ENCODE measurements at places on chromosomes 2 and 18.

DNA sequence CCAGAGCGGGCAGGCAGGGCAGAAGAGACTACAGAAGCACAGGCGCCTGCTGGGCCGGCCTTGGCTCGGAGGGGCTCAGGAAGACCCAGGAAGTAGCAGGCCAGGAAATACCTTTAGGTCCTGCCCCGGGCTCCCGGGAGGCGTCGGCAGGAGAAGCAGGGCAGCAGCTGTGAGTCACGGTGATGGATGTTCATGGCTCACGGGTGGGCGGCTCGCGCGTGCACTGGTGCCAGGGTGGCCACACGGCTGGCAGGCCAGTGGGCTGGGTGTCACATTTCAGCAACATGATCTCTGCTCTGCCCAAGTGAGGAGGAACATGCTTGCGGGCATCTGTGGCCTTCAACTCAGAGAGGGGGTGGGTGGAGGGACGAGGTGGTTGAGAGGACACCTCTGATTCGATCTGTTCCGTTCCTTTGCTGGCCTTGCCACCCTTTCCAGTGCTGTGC is 139.3 kb downstream of the KLHL29 start:
- no peak for DNase-seq

GRCh38 chr18:58091099-58091611 is 47.1 kb downstream of the NEDD4L start:
- DNase-seq, result no peak

DNA sequence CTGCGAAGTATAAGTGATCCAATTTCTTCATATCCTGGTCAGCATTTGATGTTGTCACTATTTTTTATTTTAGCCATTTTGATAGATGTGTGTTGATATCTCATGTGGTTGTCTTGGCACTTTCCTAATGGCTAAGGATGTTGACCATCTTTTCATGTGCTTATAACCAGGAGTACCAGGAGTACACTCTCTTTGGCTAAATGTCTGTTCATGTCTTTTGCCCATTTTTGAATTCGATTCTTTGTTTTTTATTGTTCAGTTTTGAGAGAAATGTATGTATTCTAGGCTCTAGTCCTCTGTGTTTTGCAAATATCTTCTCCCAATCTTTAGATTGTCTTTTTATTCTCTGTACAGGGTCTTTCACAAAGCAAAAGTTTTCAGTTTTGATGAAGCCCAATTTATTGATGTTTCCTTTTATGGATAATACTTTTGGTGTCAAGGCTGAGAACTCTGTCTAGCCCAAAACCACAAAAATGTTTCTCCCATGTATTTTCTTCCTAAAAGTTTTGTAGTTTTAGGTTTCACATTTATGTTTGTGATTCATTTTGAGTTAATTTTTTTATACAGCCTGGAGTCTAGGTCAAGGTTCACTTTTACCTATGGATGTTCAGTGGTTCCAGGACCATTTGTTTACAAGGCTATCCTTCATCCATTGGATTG is 65.4 kb downstream of the SDC1 start:
- DNase-seq, result no peak

GRCh38 chr2:224860786-224861185 is 144.6 kb upstream of the CCDC195 start:
- no peak for DNase-seq

DNA sequence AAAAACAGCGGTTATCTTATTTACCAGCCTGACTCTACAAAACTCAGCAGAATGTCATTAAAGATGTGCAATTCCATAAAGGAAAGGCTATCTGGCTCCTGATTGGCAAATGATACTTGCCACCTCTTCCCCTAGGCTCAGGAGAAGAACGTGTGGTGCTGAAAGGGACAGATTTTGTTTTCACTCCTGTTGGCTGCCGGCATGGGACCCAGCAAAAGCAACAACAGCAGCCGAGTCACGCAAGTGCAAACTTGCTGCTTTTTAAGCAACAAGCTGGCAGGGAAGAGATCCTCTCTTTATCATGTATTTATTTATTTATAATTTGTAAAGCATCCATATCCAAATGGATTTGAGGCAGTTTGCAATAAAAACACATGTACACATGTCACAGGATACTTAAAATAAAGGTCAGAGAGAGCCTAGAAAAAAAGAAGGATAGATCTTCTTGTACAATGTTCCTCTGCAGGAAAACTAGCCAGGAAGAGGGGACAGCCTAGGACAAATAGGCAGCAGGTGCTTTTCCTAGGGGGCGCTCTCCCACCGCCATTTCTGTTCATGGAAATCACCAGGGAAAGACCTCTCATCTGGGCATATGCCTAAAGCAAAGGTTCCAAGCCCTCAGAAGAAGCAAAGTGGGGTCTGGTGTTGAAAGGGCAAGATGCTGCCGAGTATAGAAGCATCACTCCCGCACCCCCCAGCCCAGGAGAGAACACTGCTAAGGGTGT is 799.3 kb downstream of the BCL11A start:
- DNase-seq, result no peak

DNA sequence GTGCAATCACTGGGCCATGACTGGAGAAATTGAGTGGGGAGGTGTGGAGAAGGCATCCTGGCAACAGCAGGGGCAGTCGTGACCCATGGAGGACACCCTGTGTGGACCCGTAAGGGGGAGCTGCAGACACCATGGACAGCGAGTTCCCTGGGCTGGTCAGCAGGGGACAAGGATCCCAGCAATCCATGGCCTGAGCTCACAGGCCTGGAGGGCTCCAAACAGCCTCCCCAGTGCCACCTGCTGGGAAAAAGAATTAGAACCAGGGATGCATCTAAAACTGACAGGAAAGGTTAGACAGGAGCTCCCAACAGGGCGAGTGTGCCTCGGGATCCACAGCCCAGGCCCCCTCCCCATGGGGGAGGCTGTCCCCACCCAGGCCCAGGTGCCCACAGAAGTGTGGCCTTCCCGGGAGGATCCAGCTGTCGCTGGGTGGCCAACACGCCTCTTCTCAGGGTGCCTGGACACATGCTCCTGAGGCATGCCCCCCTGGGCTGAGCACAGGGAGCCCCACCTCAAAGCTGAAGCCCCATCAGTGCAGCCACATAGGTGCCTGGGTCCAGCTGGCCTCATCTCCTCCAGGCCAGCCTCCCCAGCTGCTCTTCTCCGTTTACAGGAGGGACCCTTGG is 20.5 kb upstream of the KIF1A start:
- no peak for DNase-seq

DNA sequence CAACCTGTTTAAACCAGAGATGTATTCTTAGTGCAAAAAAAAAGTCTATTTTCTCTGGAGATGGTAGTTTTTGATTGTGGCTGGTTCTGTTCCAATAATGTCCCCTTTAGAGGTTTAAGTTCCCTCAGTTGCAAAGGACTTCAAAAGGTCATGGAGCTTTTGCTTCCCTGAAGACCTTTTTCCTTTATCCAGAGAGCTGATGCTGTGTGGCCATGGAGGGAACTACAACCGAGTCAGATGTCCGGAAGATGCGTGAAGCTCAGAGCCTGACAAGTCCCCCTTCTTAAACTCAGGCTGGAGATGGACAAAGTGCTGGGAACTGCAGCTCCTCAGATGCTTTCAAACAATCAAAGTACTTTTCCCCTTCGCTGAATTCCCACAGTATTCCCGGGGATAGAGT is 176.1 kb downstream of the TMEM18 start:
- no peak for DNase-seq

DNA sequence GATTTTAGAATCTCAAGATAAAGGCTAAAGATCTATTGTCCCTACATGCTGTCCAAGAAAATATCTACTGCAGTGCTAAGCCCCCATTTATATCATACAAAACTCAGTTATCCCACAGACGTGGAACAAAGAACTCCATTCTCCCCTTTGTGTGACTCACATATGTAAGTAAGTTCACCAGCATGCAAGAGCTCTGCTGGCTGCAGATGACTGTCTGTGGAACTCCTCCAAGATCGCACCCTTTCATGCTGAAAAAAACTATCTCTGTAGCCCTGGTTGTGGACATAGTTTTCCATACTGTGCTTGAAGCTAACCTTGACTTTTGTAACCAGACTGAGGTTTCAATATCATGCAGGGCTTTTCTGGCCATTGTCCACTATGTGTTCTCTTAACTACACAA is 207.1 kb downstream of the ZNF521 start:
- DNase-seq, result no peak

GRCh38 chr18:4172196-4173100 is 282.7 kb downstream of the DLGAP1 start:
- no peak for DNase-seq

- DNase-seq, result no peak
Measured at GRCh38 chr2:55999231-55999630, 75.6 kb upstream of the EFEMP1 start.

DNA sequence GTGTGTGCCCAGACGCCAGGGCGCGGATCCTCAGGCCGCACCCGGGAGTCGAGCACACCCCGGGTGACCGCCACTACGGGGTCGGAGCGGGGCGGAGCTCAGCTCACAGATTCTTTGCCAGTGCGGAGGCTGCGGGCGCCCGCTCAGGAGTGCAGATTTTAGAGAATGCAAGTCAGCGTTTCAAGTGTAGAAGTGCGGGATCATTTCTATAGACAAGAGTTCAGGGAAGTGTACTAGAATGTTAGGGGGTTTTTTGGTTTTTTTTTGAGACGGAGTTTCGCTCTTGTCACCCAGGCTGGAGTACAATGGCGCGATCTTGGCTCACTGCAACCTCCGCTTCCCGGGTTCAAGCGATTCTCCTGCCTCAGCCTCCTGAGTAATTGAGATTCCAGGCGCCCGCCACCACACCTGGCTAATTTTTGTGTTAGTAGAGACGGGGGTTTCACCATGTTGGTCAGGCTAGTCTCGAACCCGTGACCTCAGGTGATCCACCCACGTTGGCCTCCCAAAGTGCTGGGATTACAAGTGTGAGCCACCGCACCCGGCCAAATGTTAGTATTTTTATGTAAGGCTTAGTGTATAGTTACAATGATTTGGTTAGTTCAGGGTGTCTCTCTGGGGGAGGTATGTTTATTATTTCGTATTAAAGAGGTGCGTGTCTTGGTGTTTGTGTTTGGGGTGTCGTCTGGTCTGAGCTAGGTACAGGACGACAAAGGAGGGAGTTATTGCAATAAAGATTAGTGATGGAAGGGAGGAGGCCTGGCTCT is 619 bp upstream of the FAM168B start:
- DNase-seq, result peak; percentile 1

DNA sequence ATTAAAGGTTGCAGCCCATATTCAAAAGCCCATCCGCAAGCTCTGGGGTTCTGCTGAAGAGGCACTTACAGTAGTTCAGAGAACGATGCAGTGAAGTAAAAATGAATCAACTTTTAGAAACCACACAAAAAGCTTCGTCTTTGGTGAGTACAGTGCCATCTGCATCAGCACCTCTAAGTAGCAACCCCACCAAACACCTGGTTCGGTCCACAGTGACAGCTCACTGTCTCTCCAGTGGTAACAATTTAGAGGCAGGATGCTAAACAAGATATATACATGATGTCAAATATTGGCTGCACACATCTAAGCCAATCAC is 275.4 kb upstream of the TCF4 start:
- DNase-seq, result no peak

- no peak for DNase-seq
Measured at GRCh38 chr2:225164401-225165050, 122.3 kb upstream of the DOCK10 start.

DNA sequence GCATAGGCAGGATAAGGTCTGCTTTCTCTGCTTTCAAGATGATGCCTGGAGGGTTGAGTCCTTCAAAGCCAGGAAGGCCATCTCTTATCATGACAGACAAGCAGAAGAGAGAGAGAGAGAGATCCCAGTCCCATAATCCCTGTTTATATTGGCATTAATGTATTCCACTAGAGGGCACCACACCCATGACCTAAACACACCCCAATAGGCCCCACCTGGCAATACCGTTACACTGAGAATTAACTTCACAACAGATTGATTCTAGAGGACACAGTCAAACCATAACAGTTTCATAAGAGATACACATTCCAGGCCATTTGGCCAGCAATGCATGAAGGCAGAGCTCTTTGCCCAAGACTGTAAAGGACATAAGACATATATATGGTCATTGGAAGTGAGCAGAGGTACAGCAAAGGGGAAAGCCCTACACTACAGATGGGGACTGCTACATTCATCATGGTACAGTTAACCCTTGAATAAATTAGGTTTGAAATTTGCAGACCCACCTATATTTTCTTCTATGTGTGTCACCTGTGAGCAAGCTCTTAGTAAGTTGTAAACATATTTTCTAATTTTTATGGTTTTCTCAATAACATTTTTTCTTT is 1516.1 kb downstream of the RPIA start:
- DNase-seq, result no peak

GRCh38 chr18:23828426-23828825 is 139.2 kb downstream of the LAMA3 start:
- DNase-seq, result peak; percentile 13

- no peak for DNase-seq
Measured at GRCh38 chr2:176491172-176491904, 222.1 kb downstream of the MTX2 start.

- no peak for DNase-seq
Measured at GRCh38 chr2:75027886-75028285, 69.4 kb downstream of the POLE4 start.

DNA sequence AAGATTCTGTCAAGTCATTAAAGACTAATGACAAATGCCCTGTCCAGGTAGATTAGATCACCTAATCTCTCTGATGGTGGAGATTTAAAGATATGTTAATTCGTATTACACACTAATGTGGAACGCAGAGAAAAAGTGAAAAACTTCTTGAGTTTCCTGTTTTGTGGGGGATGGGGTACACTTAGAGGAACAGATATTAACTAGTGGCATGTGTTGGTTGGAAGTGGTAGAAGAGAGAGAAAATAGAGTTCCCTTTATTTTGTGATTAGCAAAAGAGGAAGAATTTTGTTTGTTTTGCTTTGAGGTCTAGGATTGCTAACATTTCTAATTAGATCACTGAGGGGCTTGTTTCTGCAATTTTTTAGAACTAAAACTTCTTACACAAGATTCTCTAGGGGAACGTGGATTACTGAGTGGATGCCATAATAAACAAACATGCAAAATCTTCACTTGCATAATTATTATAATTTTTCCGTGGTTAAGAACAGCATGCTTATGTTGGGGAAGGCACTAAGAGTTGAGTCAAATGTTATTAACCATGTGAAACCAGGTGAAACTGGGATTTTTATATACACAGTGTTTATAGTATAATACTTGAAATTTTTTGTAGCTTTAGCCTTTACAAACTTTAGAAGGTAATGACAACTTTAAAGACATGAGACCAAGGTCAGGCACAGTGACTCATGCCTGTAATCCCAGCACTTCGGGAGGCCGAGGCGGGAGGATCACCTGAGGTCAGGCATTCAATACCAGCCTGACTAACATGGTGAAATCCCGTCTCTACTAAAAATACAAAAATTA is 97.4 kb upstream of the STK17B start:
- DNase-seq, result no peak

GRCh38 chr2:101974663-101975062 is 17.1 kb upstream of the IL1R2 start:
- no peak for DNase-seq

DNA sequence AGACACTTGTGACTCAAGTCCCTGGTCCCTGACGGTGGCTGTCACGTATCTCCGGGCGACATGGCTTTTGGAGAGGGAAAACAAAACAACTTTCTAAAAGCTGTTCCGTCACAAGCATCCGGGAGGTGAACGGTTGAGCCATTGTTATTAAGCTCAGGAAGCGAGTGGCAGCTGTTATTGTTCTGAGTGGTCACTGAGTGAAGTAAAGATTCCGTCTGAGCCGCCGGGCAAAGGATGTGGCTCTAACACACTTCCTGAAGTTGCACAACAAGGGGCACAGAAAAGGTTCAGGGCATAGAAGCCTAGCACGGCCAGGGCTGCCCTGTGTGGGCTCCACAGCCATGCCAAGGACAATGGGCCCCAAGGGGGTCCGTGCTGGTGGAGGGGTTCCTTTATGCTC is 24.3 kb downstream of the INPP5D start:
- DNase-seq, result no peak
